ENCODE measurements at places on chromosomes 3 and 15. TPM values are rescaled to one million over a fixed set of nuclear protein-coding genes. Genes with fewer than 3 reads are reported as not detected.

DNA sequence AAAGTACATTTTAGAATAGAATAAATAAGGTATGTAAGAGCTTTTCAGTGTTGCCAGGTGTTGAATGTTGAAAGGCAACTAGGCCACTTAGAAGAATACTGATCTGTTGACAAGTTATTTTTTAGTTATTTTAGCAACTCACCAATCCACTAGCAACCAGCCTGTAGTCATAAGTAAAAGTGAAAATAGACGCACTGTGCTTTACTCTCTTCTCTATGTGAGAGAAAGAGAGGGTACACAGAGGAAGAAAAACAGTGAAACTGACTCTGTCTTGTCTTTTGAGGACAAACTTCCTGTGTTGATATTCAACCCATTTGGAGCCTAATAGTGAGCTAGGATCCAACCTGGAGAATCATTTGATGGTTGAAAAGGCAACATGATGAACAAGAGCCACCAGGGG lies 327.1 kb upstream of the GOLIM4 start:
- DNase-seq, result no peak

GRCh38 chr15:64092075-64092820 lies 1.4 kb downstream of the CIAO2A start:
- no peak for DNase-seq

DNA sequence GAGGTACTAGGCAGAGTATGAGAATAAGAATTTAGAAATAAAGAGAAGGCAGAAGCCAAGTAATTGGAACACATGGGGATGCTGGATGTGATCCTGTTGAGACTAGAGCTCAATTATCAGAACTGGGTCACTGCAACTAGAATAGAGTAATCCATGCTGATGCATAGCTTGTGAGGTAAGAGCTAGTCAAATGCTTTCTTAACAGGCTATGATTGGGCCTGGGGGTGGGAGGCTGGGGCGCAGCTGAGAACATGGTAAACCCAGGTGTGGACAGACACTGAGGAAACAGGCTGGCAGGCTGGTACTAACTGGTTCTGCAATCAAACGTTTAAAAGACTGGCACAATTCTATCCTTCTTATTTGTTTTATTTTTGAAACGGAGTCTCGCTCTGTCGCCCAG lies 50.5 kb upstream of the LRRFIP2 start:
- no peak for DNase-seq

DNA sequence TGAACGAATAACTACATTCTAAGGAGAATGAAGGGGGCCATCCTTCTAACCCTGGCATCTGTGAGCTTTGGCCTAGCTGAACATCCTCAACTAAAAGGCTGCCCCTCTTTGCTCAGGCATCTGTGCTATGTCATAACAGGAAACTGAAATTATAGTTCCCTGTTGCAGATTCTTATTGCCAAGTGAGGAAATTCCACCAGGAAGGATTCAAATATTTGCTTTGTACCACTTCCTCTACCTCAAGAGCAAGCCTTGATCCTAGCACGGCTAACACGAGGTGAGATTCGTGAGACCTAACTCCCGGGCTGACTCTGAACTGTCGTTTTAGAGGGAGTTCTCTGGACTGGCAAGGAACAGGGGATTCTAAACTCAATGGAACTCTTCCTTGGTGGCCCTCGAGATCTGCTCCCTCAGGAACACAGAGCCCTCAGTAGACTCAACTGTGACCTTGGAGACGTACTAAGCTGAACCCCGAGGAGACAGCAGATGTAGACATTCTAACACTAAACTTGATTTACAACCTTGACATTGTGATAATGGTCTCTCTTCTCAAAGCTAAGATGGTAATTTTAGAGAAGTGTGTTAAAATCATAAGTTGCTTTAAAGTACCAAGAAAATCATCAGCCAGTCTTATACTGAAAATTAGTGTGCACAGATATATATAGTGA lies 4.2 kb downstream of the SPG21 start:
- DNase-seq, result no peak

GRCh38 chr3:197561926-197562325 lies 6.2 kb upstream of the BDH1 start:
- DNase-seq, result no peak

DNA sequence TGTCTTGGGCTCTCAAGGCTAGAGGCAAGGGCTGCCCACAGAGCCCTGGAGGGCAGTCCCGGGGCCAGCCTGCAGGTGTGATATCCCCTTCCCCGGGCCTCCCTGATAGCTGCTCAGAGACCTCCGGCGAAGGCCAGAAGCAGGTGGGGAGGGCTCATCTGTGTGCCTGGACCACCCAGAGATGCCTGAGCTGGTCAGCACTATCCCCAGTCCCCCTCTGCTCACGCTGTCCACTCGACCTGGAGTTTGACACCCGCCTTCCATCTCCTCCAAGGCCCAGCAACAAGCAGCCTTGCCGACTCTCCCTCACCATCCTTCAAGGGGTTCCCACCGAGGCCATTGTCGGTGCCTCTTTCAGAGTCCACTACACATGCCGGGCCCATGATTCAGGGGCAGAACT lies 39.4 kb downstream of the DNAH1 start:
- DNase-seq, result peak; percentile 46

- DNase-seq, result no peak
Observed at GRCh38 chr15:61182946-61183345, 46.2 kb downstream of the RORA start.

DNA sequence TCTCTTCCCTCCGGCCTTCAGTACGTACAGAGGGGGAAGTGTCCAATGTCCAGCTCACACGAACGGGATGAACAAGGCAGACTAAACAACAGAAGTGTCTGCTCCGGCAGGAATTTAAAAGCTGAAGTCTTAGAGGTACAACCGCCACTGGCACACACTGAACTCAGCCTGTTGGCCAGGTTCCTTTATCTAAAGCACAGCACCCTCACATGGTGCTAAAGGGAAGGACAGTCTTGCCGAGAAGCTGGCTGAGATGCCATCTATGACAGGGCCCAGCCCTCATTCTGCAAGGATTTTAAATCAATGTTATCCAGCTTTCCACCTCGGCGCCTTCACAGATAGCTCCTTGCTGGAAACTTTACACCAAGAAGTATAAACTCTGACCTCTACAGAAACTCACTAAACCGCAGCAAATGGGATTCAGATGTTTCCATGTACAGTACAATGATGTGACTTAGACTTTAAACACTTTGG lies 2.8 kb downstream of the ADAMTS17 start:
- no peak for DNase-seq

- DNase-seq, result no peak
Observed at GRCh38 chr3:151962912-151963311, 89.5 kb downstream of the SUCNR1 start.

- DNase-seq, result no peak
Observed at GRCh38 chr15:63430766-63431451, 49.3 kb upstream of the CA12 start.

The RNU5B-1 gene
- polyA plus RNA-seq, result not detected

Data from heart left ventricle (tissue), 16 donors.